Stimulated activated CD4-positive, alpha-beta T cell treated with anti-CD3 and anti-CD28 coated beads, TNF-alpha, amount 100 ng/mL, for 24 hours (primary cell): ENCODE measurements at places on chromosomes 5 and 9.

DNA sequence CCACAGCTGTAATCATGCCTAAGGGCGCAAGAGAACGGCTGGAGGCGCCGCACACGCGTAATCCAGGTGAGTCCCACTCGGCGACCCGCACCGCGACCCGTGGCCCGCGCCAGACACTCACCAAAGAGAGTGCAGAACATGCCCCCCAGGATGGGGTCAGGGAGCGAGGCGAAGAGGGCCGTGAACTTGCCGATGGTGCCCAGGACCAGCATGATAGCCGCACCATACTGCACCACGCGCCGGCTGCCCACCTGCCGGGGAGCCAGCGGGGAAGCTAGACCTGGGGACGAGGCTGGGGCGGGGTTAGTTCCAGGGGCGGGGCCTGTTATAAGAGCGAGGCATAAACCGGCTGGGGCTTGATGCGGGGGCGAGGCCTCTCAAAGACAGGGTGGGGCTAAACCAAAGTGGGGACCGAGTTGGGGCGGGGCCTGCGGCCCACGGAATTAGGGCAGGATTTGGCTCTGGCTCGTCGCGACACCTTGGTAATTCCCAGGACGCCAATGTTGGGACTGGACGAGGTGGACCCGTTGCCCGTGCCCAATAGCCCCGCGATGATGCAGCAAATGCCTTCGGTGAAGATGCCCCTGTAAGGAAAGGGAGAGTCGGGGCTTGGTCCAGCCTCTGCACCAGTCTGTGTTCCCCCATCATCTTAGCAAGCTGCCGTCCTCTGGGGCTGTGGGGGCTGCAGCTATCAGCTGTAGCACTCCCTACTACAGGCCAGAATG is 4.8 kb downstream of the SLC23A1 start:
- DNase-seq: no peak

DNA sequence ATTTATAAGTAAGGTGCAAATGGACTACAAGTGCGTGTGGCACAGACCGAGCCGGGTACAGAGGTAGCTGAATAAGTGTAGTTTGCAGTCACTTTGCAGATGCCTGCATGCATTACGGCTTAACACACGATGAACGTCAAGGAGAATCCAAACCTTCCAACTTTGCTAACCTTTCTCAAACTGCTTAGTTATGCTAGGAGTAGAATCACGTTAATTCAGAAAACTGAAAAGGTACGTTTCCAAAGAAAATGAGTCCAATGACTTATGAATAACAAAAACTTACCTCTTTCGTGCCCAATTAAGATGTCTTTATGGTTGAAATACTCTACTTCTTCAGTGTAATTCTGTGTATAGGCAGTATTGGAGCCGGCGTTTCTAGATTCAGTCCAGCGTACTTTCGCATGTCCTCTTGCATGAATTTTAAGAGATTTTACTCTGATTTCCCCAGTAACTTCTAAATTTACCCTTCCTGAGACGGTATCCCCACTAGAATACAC is 539 bp downstream of the ARRDC3 start:
- no peak for DNase-seq

DNA sequence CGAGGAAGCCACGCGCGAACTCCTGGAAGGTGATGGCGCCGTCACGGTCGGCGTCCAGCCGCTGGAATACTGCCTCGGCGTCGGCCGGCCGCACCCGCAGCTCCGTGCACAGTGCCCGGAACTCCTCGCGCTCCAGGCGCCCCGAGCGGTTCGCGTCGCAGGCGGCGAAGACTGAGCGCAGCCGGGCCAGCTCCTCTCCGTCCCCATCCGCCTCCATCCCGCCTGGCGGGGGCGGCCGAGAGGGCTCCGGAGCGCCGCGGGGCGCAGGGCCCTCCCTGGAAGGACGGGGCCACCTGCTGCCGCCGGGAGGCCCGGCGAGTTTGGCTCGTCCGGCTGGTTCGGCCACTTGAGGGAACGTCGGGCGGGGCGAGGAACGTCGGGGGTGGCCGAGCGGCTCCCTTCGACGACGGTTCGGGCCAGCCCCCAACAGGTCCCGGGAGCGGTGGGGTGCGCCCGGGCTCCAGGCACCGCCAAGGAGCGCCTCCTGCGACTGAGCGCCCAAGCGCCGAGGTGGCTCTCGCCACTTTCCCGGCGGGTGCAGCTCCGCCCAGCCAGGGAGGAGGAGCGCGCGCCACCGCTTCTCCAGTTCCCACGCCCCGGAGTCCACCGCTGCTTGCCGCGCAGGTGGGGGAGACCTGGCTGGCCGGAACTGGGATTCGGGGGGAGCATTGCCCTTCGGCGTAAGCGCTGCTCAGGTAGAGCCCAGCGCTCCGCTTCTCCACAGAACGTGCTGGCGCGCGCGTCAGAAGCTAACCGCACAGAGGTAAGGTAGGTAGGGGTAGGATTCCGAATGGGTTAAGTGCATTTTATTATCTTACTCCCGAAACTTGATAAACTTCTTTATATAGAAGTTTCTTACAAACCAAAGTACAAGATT is at the start of gene RASEF:
Gene RASEF, minus strand, starts transcription at position 492 of the 877 bp plus-strand sequence. Its CDS starts 275 bp downstream, at position 217.
- no peak for DNase-seq

- DNase-seq: no peak
Observed at GRCh38 chr9:76562511-76562911, 103.5 kb downstream of the GCNT1 start.

DNA sequence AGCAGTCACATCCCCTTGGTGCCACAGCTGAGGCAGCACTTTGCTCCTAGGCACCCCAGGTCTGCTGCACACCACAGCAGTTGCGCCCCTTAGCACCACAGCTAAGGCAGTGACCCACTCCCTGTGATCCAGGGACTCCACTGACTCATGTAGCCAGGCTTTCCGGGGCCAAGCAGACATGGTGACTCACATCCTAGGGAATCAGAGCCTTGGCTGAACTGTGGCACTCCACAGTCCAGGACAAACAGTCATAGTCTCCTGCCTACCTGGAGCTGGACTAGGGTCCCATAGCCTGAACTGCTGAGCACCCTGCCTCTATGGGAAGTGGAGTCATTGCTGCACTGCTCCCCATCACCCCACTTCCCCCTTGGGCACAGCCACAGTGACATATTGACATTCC is 338.7 kb downstream of the NPR3 start:
- DNase-seq: no peak

- no peak for DNase-seq
Observed at GRCh38 chr9:33860200-33860871, 43.4 kb downstream of the UBE2R2 start.

DNA sequence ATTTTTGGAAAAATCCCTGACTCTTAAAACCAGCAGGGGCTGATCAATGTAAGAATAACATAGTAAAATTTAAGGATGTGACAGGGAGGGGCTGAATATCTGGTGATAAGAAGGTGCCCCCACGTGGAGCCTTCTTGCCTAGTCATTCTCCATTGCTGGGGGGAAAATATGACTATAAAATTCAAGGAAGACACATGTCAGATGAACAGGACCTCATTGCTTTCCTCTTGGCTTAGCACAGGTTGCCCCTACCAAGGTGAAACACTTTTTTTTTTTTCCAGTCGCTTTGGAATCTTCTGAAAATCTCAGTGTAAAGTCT is 310.9 kb downstream of the EFNA5 start:
- no peak for DNase-seq

DNA sequence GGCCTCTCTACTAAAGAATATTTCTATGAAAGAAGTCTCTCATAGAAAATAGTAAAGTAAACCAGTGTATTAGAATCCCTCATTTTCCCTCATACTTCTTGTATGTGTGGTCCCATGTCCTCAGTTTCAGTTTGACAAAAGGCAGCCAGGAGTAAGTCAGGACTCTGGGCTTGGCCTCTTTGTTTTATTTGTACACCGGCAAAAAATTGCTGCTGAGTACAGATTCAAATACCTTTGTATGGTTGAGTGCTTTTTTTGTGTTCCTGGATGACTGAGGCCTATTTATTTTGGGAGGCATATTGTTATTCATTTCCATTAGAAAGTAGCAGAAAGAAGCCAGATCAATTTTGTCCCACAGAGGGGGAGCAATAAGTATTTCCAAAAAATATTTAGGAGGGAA is 47.3 kb upstream of the CEP78 start:
- no peak for DNase-seq

DNA sequence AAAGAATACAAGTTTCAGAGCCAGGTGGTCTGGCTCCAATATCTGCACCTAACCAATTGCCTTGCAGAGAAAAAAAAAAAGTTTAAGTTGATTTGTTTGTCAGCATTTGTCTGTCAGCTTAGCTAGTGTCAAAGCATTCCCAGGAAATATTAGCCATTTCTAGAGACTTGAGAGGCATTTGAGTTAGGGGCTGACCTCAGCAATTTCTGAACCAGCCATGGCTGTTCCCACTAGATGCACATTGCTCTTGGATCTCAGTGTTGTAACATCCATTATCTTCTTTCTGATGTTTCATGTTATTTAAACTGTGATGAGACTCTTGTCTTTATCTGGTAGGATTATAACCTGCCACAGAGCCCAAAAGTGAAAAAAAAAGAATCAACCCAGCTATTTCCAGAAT is 102.3 kb downstream of the NDUFAF2 start:
- DNase-seq: no peak

DNA sequence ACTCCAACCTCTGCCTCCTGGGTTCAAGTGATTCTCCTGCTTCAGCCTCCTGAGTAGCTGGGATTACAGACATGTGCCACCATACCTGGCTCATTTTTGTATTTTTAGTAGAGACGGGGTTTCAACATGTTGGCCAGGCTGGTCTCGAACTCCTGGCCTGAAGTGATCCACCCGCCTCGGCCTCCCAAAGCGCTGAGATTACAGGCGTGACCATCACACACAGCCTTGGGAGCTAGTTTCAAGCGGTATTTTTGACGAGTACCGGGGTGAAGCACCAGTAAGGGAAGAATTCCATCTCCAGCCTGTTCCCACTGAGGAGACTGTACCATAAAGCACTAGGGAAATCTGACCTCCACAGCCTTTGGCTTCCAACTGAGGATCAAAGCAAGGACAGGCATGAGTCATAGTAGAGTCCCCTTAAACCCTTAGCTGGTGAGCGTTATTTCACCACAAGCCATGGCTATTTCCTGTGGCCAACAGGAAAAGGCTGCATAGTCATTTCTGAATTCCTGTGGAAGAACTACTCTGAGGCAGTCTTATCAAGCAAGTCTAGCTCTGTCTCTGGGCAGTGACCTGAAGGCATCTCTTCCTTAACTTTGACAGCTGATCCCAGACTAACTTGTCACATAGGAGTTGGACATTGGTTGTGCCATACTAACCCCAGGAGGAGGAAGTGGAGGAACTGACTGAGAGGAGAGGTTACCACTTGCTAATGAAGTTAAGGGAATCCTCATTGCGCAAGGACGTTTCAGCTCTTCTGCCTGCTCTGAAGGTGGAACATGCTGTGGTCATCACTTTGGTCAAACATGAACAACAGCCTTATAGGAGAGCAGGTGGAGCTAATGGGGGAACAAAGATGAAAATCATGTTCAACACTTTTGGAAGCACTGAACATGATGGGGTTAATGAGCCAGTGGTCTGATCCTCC is 85.8 kb upstream of the DMRT1 start:
- no peak for DNase-seq

DNA sequence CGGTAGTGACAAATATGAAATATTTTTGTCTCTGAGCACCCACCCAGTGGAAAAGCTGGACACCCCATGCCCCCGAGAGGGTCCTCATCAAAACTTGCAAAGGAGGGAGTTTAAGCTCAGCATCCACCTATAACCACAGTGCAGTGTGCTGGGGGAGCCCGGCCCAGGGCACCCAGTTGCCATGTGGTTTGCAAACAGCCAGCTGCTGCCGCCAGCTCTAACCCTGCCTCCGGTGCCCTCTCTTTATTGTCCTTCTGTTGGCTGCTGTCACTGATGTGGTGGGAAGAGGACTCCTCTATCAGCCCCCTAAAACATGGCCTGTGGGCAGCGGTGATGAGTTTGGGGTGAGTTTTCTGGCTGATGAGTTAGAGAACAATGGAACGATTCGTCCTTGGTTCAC is 160.9 kb upstream of the MVB12B start:
- no peak for DNase-seq

GRCh38 chr5:65061250-65061973 is 292.7 kb downstream of the CWC27 start:
- no peak for DNase-seq

DNA sequence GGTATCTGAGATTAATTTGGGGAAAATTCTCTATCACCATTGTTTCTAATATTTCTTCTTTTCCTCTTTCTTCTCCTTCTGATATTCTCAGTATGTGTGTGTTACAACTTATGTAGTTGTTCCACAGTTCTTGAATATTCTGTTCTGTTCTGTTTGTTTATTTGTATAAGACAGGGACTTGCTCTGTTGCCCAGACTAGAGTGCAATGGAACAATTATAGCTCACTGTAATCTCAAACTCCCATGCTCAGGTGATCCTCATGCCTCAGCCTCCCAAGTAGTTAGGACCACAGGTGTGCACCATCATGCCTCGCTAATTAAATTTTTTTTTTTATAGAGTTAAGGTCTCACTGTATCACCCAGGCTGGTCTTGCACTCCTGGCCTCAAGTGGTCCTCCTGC is 145.8 kb upstream of the TUT7 start:
- DNase-seq: no peak

DNA sequence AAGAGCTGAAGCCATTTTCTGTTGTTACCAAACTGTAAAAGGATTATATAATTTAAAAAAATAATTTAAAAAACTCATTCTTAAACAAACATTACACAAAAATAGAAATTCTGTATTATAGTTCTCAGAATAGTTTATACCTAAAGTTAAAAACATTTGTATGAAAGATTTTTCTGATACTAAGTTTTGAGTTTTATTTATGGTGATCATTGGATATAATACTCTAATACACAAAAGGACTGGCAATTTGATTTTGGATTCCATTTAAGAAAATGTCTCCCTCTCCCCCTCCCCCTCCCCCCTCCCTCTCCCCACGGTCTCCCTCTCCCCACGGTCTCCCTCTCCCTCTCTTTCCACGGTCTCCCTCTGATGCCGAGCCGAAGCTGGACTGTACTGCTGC is 37.7 kb upstream of the PDCL start:
- DNase-seq: no peak

DNA sequence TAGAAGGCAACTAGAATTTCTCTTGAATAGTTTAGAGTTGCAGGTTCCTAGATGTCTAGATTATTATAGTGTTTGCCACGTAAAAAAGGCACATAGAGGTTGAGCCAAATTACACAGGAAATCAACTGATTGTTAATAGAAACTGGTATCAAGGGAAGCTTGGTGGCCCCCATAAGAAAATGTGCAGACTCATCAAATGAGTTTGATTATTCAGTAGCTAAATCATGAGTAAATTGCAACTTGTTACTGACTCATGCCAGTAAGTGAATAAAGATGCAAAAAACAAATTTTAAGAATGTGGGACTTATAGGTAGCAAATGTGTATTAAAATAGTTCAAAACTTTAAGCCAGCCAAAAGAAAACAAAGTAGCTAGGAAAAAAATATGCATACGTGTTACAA is 1078.9 kb upstream of the CDH9 start:
- DNase-seq: no peak

DNA sequence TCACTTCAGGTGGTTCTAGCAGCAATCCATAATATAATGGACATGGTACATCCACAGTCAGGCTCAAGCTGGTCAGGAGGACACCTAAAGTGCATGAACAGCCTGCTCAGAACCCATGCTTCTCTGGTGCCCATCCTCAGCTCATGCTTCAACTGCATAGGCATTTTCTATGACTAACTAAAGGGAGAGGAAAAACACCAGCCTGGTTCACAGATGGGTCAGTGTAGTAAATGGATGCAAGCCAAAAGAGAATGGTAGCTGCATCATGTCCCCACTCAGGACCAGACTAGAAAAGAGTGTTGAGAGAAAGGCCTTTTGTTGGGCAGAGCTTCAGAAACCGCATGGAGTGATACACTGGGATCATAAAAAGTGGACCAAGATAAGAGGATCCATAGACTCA is 556.6 kb downstream of the TLE1 start:
- no peak for DNase-seq

- no peak for DNase-seq
Observed at GRCh38 chr9:121773286-121773953, 122.0 kb downstream of the DAB2IP start.
